ENCODE measurements at places on chromosomes 7 and 10.

DNA sequence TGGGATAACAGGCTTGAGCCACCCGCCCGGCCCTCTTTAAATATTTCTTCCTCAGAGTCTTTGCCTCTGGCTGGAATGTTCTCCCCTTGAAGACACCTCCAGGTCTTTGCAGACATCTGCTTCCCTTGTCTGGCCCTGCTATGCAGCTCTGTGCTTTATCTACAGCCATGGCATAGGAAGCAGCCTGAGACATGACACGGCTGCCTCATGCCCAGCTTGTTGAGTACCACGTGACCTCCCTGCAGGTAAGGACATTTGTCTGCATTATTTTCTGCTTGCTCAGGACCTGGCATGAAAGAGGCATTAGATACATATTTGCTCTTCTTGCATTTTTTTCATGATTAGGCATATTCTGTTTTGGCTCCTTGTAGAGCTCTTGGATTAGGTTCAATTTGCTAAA is 113.8 kb upstream of the KLF6 start:
- no peak for DNase-seq

- peak; percentile 59 for DNase-seq
These were observed 769.3 kb downstream of the KCNMA1 start for GRCh38 chr10:76868098-76868977.

GRCh38 chr10:17229016-17229716 is 1.1 kb downstream of the VIM start:
- DNase-seq = peak; percentile 96

DNA sequence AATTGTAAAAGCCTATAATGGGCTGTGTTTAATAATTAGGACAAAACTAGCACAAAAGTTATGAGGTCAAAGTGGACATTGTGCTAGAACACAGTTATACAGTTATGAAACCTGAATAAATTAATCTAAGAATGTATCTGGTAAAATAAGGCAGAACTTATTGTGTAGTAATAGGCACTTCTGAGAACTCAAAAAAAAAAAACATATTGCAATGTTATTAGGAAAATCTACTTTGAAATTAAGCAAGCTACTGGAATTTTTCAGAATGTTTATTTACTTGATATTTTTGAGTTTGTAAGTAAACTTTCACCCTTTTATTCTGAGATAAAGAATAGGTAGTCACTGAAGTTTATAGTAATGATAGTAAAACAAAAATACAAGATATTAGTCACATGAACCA is 135.8 kb upstream of the ABCB5 start:
- DNase-seq = no peak

GRCh38 chr7:12888717-12889116 is 201.3 kb downstream of the ARL4A start:
- DNase-seq = no peak

DNA sequence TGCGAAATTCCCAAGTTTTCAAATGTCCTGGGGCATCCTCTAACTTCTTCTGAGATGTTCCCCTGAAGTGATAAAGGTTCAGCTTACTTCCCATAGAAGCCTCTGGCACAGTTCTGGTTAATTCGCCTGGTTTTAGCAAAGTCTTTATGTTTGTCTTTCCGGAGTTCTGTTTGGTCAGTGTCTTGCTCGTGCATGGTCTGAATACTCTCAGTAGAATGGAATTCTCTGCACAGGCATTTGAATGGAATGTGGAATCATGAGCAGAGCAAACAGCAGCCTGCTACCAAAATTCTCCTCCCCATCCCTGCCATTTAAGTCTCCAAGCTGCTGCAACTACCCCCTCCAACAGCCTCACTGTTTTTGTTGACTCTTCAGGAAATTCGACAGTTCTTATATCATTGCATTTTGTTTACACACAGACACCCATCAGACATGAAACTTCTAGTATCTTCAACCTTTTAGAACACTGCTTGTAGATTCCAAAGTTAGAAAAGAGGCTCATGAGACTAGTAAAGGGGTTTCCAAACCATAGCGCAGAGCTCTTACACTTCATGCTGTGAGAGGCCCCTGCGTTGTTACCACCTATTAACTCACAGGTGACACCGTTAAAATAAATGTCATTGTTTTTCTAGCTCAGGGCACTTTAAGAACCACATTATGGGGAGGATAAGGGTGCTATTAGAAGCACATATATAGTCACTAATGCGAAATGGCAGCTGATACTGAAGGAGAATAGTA is 129.7 kb downstream of the PLCE1 start:
- peak; percentile 67 for DNase-seq

GRCh38 chr7:101626758-101627157 is 2.3 kb downstream of the MYL10 start:
- DNase-seq = no peak

DNA sequence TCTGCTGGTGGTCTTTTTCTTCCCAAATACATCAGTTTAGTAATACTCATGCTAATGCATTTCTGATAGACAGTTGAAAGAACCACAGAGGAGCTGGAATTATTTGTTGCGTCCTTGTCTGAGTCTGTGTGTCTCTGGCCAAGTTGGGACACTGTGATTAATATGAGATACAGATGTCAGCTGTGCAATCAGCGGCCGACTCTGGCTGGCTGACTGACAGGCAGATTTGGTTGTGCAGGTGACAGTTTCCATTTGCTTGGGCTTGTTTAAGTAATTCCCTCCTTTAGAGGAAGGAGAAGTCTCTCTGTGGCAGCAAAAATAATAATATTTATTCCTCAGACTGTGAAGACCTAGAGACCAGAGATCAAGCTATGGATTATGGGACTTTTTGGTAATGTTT is 176.2 kb upstream of the CHRM2 start:
- no peak for DNase-seq

- DNase-seq = no peak
These were observed 524.6 kb downstream of the LRMDA start for GRCh38 chr10:75955973-75956502.

DNA sequence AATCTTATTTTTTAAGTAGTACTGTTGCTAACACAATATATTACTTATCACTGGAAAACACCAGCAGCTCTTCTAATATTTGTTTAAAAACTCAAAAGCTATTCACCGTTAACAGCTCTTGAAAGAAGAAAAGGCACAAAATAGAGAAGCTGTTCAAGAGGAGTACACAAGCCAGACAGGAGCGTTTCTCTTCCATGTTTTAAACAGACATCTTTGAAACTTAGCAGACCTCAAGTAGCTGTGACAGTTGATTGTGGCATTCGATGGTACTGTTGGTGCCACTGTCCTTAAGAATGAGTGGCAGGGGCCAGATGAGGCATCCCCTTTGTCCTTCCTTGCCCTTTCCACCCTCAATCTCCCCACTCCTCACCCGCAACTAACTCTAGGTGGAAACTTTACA is 81.6 kb upstream of the PRR15 start:
- DNase-seq = no peak

DNA sequence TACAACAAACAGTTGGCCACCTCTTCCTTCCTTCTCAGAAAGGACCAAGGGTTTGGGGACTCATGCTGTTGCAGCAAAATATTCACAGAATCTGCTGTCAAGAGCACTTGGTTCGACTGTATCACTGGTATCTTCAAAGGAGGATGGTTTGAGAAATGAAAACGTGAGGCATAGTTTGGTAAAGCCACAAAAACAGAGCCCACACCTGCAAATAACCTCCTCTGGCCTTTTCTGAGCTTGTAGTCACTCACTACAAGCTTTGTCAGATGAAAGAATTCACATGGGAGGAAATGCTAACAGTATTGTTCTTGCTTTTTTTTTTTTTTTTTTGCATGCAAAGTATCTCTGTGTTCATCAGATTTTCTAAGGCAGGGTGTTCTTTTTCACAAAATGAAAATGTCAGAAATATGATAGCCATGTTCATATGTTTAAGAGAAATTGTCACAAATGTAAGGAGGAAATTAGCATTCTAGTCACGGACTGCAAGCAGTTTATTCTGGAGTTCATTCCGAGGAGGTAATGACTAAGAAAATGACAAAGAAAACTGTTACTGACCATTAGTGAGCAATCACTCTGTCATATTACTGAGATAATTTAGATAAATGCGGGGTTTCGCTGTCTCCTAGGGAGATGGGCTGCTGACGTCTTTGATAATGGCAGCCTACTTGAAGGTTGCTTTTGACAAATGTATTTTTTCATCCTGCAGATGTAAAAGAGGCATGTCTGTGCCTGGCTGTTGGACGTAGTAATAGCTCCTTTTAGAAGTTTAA is 117.8 kb upstream of the MYO3A start:
- DNase-seq = no peak

DNA sequence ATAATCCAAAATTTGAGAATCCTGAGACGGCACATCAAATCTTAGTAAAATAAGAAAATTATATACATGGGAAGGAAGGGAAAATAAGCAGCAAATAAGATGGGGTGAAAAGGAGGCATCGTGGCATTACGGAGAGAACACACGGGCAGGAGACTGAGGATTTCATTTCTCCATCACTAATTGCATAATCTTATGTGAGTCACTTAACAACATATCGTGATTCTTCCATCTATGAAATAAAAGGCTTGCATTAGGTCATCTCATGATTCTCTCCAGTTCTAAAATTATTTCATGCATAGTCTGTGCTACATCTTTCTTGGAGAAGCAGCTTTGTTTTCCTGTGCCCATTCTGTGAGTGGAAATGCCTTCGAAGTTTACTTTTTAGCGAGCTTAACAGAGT is 288.7 kb downstream of the LRMDA start:
- DNase-seq = no peak

GRCh38 chr7:10022957-10023356 is 950.7 kb upstream of the PHF14 start:
- DNase-seq = peak; percentile 22

DNA sequence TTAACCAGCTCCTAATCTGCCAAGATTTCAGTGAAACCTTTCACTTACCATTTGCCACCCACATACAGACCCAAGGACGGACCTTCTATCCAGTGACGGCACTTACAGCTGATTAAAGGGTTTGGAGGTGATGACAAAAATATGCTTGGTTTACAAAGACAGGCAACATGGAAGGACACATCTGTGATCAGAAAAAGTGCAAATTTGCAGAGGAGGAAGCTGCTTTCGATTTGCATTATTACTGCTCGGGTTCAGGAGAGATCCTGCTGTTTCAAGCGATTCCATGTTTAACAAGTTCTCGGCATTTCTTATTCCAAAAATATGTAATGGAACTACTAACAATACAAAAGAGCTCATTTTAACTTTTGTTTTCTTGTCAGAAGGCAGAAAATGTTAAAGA is 109.0 kb downstream of the JAZF1 start:
- DNase-seq = no peak

- DNase-seq = no peak
These were observed 54.7 kb upstream of the CCAR1 start for GRCh38 chr10:68666280-68666760.

- no peak for DNase-seq
These were observed 5.2 kb upstream of the MYH16 start for GRCh38 chr7:99267481-99267840.

DNA sequence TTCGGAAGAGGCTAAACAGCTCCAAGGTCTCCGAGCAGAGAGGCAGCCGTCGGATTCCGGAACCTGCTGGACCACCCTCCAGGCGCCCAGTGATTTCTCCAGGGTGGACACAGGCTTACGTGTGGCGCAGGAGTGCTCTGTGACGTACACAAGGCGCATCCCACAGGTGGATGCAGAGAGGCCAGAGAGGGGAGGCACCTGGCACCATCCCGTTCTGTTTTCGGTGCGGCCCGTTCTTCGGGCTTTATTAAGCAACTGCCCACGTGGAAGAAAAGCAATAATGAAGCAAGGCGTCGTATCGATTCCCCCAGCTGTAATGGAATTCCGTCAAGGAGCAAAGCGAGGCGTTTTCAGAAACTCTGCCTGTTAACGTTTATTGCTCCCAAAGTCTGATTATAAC is 163.6 kb downstream of the PTPRN2 start:
- DNase-seq = no peak

DNA sequence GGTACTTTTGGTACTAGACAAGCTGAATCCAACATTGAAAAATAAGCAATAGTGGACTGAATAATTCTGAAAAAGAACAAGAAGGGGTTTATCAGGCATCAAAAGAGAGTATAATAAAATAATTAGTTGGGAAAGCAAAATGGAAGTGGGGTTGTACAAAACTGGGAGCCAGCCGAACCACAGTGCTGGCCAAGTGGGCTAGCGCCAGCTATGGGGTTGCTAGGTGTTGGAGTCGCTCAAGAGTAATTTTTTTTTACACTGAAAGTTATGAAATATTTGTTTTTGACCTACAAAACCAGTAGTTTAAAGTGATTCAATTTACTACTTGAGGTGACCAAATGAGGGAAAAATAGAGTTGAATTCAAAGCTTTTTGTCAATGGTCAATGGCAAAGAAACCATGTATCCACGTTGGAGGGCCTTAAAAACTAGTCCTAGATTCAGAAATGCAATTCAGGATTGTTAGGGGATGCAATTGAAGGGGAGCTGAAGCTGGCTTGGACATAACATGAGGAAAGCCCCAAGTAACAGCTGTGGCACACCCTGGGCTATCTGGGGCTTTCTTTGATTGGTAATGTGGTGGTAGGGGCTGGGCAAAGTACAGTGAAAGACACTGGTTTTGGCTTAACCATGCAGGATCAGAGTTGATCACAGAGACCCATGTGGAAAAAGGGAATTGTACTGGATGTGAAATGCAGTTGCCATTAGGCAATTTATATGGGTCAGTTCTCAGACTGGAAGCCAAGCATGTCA is 28.3 kb upstream of the MSMB start:
- no peak for DNase-seq

DNA sequence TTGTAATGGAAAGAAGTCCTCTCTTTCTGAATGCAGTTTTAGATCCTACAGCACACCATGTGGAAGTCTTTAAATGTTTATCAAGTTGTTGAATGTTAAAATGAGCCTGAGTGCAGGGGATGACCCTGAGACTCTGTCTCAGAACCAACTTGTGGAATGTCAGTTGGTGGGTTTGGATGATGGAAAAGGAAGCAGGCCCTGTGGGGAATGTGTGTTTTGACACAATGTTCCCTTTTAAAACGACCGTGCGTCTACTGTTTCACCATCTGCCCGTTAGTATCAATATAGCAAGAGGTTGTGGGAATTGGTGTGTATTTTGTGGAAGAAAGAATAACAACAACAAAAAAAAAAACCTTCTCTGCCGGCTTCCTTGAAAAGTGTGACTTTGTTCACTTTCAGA is 8.3 kb downstream of the DYNC1I1 start:
- no peak for DNase-seq

GRCh38 chr7:151144387-151144786 is 23.1 kb downstream of the GBX1 start:
- DNase-seq = no peak

DNA sequence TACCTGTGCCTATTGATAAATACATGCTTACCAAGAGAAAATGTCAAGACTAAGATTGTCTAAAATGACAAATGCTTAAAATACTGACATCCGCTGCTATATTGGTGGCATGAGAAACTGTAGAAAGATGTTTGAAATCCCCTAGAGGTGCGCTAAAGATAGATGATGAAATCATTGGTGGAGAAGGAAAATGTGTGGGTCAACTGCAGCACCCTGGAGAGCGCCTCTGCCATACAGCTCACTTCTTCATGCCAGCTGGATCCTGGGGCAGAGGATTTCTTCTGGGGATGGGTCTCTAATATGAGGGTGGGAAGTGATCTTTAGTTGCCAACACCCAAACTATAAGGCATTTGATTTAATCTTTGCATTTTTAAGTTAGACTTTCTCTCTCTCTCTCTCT is 680.4 kb upstream of the POM121L12 start:
- peak; percentile 4 for DNase-seq

Measured in lung (tissue), 17 donors.